Fibroblast of skin of back (primary cell): ENCODE measurements at places on chromosomes 1 and 21.

GRCh38 chr1:30413606-30414005, 309.8 kb downstream of the MATN1 start:
- DNase-seq: no peak

- peak; percentile 98 for DNase-seq
These were observed at the start of gene DNAJB4 for GRCh38 chr1:78004719-78005447. TSS of gene DNAJB4 (plus strand) at chr1:78004939. CDS start at chr1:78005111, 172 bp downstream.

DNA sequence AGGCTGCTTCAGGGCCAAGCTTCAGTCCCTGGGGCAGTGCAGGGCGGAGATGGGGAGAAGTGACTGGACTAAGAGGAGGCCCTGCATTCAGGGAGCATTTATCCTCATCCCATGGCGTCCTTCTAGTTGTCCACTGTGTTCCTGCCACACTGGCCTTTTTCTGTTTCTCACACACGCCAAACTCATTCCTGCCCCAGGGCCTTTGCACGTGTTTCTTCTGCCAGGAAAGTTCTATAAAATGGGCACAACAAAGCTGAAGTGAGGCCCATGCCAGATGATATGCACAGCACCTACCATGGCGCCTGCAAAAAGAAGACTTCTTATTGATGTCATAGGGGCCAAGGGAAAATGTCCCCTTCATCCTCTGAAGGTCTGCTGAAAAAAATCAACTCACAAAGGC, 24.3 kb downstream of the MROH7 start:
- no peak for DNase-seq

GRCh38 chr1:36673202-36673601, 190.5 kb upstream of the CSF3R start:
- no peak for DNase-seq

- DNase-seq: no peak
These were observed 59.0 kb downstream of the ERI3 start for GRCh38 chr1:44296086-44296485.

DNA sequence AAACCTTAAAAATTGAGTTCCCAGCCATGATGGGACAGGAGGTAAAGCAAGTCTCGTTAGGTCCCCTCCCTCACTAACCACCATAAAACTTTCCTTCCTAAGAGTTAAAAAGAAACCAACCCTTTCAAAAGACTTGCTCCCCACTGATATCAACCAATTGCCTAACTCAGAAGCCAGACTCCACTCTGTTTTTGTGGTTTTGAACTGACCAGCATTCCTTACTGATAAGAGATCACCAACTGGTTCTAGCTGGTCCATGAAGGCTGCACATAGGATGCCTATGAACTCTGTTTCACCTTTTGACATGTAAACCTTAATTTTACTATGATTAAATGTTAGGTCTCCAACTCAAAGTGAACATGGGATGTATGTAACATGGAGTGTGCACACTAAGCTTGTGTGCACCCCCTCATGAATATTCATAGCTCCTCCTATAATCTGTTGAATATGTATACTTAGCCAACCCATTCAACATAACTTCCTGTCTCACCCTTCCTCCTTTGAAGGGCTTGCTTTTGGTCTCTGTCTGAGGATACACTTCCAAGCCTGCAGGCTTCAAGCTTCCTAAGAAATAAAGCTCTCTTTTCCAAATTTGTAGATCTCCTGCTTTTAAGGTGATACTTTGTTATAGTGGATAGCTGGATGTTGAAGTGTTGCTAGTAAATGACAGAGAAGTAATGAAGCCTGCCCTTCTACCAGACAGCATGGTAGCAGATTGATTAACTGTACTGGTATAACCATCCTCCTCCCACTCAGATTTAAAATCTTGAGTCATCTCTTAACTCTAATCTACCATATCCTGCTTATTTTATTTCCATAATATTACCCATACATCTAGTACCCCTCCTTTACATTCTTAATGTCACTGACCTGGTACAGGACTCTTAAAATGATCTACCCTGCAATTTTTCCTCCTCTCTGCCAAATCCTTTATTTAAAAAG, 95.6 kb downstream of the ZNF644 start:
- DNase-seq: peak; percentile 66

- no peak for DNase-seq
These were observed 165.3 kb upstream of the USP24 start for GRCh38 chr1:55380355-55380970.

DNA sequence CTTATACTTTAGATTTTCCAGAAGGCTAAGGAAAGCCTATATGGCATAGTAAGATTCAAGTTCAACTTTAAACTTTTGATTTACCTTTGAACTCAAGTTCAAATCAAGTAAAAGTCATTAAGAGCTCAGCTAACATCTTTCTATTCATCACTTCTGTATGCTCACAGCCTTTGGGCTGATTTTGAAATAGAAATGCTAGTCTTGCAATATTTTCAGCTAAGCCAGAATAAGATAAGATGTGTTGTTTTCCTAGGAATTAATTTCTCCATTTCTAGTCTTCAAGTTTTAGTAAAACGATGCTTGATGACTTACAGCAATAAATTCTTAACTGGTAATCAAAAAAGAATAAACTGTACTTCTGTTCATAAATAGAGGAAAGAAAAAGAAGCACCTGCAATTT, 35.6 kb downstream of the ATP1B1 start:
- DNase-seq: no peak

DNA sequence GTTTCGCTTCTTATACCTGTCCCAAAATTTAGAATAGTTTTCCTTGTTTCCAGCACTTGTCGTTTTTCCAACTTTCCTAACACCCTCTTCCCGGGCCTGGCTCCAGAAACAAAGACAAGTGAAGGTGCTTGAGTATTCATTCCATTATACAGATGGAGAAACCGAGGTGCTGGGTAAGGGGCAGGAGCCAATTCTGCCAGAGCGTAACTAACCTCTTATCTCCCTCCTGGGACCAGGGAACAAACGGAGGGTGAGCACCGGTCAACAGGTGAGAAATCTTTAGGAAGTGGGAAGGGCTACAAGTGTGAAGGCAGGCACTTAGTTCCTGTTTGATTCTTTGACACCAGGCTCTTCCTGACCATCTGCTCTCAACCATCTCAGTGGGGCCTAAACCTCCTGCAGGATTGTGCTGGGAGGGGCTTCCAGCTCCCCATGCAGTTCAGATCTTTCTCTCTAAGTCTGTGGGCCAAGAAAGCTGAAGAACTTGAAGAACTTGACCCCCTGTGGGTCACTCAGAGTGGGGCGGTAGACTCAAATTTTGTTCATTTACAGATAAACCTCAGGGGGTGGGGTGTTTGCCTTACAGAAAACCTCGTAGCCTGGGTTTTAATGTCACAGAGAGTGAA, 8.7 kb downstream of the PLXNA2 start:
- no peak for DNase-seq

- no peak for DNase-seq
These were observed 43.9 kb downstream of the SUSD4 start for GRCh38 chr1:223319905-223320580.

DNA sequence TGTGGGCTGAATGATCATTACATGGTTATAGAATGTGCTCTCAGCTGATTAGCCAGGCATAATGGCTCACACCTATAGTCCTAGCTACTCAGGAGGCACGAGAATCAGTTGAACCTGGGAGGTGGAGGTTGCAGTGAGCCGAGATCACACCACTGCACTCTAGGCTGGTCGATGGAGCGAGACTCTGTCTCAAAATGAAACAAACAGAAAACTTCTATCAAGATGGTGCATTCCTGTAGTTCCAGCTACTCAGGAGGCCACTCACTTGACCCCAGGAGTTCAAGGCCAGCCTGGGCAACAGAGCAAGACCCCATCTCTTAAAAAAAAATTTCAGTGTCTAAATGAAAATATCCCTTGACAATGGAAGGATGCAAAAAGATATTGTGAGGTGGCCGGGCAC, 10.9 kb downstream of the TIMM17A start:
- DNase-seq: no peak

GRCh38 chr1:226582966-226583365, 34.4 kb downstream of the STUM start:
- no peak for DNase-seq

- no peak for DNase-seq
These were observed 402.4 kb upstream of the PROX1 start for GRCh38 chr1:213585402-213585801.

DNA sequence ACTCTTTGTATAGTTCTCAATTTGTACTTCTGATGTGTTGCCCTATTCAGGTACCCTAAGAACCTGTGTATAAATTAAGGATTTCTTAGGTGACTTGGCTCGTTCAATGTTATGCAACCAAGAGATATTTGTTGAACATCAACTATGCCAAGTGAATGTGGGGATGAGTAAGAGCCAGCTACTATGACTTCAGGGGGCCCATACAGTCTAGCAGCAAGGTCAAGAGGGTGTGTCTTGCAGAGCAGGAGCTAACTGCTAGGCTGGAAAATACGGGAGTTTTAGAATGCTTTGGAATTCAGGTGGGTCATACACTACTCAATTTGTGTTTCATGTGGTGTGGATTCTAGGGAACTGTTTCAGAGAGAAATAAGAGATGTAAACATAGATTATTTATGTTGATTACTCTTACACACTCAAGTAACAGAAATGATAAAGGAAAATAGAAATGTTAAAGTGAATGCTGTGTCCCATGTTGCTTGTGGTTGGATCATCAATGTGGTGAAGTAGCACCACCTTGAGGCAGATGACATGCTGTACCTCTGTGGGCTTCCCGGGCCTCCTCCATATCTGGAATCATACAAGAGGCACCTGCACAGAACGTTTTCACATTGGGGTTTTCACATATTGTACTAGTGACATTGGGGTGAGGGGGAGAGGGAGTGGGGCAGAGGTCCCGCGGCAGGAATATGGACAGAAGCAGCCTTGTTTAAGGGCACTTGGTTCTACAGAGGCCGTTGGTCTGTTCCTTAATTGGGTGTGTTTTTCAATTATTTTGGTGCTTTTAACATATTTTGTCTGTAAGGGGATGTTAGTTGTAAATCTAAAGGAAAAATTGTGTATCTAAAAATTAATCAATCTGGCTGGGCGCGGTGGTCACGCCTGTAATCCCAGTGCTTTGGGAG, 12.4 kb downstream of the ARPC5 start:
- peak; percentile 69 for DNase-seq

DNA sequence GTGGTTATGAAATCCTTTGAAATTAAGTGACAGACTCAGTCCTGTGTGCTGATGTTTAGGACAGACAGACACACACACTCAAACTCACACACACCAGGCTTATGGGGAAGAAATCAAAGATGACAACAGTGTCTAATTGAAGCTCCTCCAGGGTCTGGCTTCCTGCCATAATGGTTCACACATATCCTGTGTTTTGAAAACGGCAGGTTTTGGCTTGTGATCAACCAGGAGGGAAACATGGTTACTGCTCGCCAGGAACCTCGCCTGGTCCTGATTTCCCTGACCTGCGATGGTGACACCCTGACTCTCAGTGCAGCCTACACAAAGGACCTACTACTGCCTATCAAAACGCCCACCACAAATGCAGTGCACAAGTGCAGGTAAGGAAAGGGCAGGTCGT, 4.6 kb downstream of the MTARC1 start:
- no peak for DNase-seq

DNA sequence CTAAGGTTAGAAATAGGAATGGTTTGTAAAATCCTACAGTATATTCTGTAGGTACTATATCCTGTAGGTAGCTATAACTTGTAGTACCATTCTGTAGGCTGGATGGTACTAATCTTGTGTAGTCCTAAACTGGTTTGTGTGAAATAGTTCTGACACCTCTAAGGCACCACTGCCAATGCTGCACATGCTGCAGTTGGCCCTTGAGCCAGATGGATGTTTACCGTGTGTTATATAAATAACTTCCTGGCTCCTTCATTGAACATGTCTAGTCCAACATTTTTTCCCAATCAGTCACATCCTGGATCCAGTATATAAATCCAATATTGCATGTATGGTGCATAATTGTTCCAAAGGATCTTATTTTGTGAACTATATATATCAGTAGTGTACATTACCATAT, 89.5 kb upstream of the GNG4 start:
- DNase-seq: peak; percentile 87

DNA sequence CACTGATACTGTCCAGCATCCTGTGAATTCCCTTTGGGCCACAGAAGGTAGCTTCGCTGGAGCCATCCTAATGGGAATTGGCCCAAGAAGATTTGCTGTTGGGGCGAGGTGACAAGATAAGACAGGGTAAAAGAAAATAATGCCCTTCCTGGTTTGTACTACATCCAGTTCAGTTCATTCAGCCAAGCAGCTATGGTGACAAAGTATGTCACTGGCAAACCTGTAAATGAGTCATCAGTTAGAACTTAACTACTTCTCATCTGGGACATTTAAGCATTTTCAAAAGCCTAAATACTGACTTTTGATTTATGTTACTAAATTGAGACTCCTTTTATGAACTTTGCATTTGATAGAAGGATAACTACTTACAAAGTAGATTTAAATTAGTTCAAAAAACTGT, 54.2 kb downstream of the WDR64 start:
- DNase-seq: peak; percentile 30

- DNase-seq: peak; percentile 26
These were observed 1.8 kb upstream of the GBP5 start for GRCh38 chr1:89274411-89274857.

DNA sequence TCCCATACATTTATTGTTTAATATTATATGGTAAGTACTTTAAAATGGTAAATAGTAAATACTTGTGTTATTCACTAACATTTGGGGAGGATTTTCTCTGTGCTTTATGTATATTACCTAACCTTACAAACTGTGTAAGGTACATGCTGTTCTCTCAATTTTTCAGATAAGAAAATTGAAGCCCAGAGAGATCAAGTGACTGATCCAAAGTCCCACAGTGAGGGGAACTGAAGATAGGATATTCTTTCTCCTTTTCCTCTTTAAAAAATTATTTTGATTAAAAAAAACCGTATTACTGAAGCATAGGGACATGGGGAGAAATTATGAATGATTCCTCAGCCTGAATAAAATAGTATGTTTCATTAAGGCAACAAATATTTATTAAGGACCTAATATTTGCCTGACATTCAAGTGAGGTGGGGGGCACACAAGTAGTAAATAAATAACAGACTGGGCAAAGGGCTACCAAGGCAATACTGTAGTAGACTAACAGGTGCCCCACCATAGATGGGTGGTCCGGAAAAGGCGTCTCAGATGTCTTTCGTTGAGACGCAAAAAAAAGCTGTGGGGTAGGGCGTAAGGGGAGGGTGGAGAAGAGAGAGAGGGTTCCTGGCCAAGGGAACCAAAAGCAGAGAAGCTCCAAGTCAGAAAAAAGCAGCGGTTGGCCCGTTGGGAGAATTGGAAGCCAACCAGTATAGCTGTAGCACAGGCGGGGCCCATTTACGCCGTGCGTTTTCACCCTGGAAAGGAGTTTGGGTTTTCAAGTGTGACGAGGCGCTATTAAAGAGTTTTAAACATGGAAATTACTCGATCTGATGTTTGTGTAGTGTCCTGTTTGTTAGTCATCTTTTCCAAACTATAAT, 944 bp upstream of the AGO3 start:
- peak; percentile 58 for DNase-seq
